ENCODE measurements at places on chromosomes 3 and 15.

GRCh38 chr3:77319711-77320110 is 279.8 kb downstream of the ROBO2 start:
- no peak overlapping the region for H3K4me3 ChIP-seq
- H3K27me3 ChIP-seq = no peaks in the 10 kb centered on the region
- no peaks in the 10 kb centered on the region for H3K36me3 ChIP-seq
- no peaks in the 10 kb centered on the region for H3K4me1 ChIP-seq

- H3K4me1 ChIP-seq = no peaks in the 10 kb centered on the region
- no peak overlapping the region for H3K27ac ChIP-seq
- H3K36me3 ChIP-seq = no peaks in the 10 kb centered on the region
- no peaks in the 10 kb centered on the region for H3K27me3 ChIP-seq
- H3K4me3 ChIP-seq = no peak overlapping the region
These were observed 52.6 kb downstream of the CNTN3 start for GRCh38 chr3:74561881-74562280.

DNA sequence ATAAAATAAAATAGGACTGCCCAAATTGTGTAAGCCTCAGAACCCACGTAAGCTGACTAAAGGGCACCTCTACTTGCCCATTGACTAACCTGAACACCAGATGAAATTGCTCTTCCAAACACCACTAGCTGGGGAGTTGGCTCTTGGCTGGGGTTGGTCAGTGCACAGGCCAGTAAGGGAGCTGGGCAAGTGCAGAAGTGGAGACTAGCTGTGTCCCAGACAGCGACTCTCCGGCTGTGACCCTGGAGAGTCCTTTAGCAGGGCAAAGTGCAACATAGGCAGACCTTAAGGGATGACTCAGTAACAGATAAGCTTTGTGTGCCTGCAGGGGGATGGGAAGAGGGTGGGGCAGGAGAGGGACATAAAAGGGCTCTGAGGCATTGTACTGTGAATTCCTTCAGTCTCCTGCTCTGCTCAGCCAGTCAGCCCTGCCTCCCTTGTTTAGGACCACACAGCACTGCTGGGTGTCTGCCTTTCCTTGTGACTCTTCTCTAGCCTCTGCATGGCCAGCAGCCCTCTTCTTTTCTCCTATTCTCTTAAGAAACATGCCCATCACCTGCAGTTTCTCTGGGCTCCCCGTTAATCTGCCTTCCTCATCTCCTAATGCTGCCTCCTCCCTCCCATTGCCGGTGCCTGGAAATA is 13.2 kb downstream of the NR1I2 start:
- no peak for DNase-seq
- H3K4me1 ChIP-seq = no peaks in the 10 kb centered on the region
- no peaks in the 10 kb centered on the region for H3K36me3 ChIP-seq
- H3K4me3 ChIP-seq = no peak overlapping the region
- H3K27me3 ChIP-seq = peaks cover 4% of the 10 kb centered on the region

- H3K4me1 ChIP-seq = peaks cover 41% of the 10 kb centered on the region
- no peaks in the 10 kb centered on the region for H3K36me3 ChIP-seq
- H3K27me3 ChIP-seq = no peaks in the 10 kb centered on the region
These were observed 8.3 kb upstream of the SUCLG2 start for GRCh38 chr3:67662733-67663132.

DNA sequence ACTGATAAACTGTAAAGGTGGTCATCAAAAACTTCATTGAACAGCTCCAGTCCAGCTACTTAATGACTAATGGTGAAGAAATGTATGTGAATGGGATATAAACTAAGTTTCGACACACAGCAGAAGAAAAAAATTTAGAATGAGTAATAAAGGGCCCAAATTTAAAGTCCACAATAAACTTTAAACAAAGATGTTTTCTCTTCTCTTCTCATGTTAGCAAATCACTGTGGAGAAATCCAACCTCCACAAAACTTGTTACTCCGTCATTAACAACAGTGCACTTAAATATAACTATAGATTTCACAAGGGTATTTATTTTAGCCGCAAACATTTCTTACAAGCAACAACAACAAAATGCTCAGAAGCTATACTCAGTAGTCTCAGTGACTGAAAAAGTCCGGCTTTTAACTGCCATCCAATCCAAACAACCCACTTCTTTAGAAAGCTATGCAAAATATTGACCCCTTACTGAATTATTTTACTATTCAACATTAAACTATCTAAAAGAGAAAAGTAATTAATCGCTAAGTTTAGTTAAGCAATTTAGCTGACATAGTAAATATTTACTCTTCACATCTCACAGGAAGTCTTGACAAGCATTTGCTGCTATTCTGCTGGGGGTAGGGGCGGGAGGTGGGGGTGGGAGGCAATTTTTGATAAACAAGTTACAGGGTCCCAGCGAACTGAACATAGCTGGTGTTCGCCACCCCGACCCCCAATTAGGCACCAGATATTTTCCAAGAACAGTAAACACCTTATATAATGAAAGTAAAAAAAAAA is 2.4 kb downstream of the IGF2BP2 start:
- no peaks in the 10 kb centered on the region for H3K36me3 ChIP-seq
- H3K27me3 ChIP-seq = peaks cover 57% of the 10 kb centered on the region
- H3K4me3 ChIP-seq = no peak overlapping the region
- no peak for DNase-seq

DNA sequence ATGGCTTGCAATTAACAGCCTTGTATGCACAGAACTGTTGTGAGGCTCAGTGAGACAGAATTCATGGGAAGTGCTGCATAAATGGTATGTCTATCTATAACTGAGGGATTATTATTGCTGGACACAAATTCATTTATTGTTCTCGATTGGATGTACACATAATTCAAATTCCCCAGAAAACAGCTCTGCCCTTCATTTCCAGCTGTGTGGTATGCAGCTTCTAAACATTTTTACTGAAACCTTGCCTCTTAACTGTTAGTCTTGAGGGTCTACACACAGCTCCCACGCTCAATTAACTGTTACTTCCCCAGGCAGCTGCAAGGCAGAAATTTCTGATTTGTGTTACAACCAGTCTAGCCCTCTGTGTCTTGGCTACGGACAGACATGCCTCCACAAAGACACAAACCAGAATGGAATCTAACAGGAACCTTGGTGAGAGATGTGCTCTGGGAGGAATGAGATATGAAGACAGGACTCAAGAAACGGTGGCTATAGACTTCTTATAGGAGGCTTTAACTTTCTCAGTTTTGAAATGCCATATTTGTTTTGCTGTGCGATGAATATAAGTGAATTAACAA is 139.7 kb upstream of the TBL1XR1 start:
- H3K27ac ChIP-seq = peak overlapping the region; percentile 87
- no peak overlapping the region for H3K4me3 ChIP-seq
- peaks cover 55% of the 10 kb centered on the region for H3K4me1 ChIP-seq
- no peak for DNase-seq
- no peaks in the 10 kb centered on the region for H3K36me3 ChIP-seq
- H3K27me3 ChIP-seq = no peaks in the 10 kb centered on the region

DNA sequence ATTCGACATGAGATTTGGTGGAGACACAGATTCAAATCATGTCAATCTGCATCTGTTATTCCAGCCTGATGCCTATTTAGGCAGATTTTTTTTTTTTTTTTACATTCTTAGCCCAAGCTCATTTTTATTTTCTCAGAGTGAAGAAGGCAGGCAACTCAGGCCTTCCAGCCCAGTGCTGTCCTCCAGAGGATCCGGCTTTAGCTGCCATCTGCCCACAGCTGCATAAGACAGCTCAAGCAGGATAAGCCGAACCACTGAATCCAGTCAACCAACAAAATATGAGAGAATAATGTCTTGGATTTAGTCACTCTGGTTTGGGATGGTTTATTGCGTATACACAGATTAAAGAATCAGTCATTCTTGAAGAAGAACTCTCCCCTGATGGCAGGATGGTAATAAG is 19.9 kb upstream of the COLQ start:
- H3K4me3 ChIP-seq = no peak overlapping the region
- H3K36me3 ChIP-seq = no peaks in the 10 kb centered on the region
- H3K27ac ChIP-seq = no peak overlapping the region

DNA sequence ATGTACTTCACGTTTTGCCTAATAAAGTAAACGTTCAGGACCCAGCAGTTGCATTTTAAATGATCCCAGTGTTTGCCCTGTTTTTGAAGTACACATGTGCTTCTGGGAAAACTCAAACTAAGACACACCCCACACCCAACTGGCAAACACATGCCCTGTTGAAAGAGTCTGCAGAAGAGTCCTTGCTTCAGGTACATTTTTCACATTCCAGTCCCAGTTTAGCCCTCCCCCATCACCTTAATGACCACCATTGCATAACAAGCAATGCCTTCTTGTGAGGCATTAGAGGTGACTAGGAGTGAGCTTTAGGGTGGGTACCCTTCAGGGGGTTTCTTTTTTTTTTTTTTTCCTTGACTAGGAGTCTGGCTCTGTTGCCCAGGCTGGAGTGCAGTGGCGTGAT is 322.3 kb downstream of the CNTN4 start:
- H3K4me3 ChIP-seq = no peak overlapping the region
- no peaks in the 10 kb centered on the region for H3K36me3 ChIP-seq
- no peaks in the 10 kb centered on the region for H3K27me3 ChIP-seq
- DNase-seq = no peak
- H3K27ac ChIP-seq = no peak overlapping the region

GRCh38 chr3:72065236-72065635 is 280.3 kb upstream of the PROK2 start:
- peaks cover 2% of the 10 kb centered on the region for H3K4me1 ChIP-seq
- no peak overlapping the region for H3K27ac ChIP-seq
- H3K27me3 ChIP-seq = peaks cover 13% of the 10 kb centered on the region
- no peak for DNase-seq

DNA sequence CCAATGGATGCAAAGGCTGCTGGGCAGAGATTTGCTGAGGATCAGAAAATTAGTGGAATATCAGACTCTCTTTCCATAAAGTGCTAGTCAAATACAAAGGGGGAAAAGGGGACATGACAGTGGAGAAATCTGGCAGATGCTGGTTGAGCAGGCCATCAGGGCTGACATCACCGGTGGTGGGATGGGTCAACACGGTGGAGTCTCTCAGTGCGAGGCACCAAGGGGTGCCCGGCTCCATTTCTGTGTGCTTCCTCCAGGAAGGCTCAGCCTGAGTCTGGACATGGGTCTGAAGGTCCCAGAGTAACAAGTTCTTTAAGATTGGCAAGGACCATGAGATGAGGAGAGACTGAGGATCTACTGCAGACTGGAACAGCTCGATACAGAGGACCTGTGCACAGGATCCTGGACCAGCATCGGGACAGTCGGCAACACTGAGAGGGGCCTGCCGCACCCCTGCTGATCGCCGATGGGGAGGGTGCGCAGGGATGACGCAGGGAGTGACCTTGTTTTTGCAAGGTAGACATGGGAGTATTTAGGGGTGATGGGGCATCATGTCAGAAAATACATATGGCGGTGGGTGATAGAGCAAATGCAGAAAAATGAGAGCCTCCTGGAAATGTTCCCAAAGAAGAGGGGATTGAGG is 92.7 kb downstream of the SEC22A start:
- no peak for DNase-seq
- no peaks in the 10 kb centered on the region for H3K4me1 ChIP-seq
- no peak overlapping the region for H3K4me3 ChIP-seq
- no peak overlapping the region for H3K27ac ChIP-seq

GRCh38 chr15:42193383-42193782 is 14.7 kb downstream of the VPS39 start:
- peak overlapping the region; percentile 91 for H3K27ac ChIP-seq
- H3K36me3 ChIP-seq = peaks cover 54% of the 10 kb centered on the region
- H3K27me3 ChIP-seq = no peaks in the 10 kb centered on the region
- peaks cover 50% of the 10 kb centered on the region for H3K4me1 ChIP-seq

DNA sequence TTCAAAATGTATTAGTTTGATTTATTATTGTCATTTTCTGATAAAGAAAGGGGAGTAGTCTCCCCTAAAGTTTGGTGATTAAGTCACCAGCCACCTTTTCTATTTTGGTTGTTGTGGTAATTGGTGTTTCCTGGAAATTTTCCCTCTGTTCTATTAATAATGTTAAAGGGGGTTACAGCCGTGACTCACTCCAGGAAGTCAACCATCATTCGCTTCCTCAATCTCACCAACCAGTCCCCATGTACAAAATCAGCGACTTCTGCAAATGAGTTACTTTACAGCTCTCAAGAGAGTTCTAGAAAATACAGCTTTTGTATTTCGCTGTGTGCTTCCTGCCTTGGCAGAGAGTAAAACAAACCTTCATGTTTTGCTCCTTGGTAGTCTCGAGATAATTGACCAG is 285.1 kb downstream of the LPP start:
- H3K36me3 ChIP-seq = peaks cover 10% of the 10 kb centered on the region
- H3K27ac ChIP-seq = peak overlapping the region; percentile 78
- no peaks in the 10 kb centered on the region for H3K27me3 ChIP-seq
- H3K4me3 ChIP-seq = peak overlapping the region; percentile 34

DNA sequence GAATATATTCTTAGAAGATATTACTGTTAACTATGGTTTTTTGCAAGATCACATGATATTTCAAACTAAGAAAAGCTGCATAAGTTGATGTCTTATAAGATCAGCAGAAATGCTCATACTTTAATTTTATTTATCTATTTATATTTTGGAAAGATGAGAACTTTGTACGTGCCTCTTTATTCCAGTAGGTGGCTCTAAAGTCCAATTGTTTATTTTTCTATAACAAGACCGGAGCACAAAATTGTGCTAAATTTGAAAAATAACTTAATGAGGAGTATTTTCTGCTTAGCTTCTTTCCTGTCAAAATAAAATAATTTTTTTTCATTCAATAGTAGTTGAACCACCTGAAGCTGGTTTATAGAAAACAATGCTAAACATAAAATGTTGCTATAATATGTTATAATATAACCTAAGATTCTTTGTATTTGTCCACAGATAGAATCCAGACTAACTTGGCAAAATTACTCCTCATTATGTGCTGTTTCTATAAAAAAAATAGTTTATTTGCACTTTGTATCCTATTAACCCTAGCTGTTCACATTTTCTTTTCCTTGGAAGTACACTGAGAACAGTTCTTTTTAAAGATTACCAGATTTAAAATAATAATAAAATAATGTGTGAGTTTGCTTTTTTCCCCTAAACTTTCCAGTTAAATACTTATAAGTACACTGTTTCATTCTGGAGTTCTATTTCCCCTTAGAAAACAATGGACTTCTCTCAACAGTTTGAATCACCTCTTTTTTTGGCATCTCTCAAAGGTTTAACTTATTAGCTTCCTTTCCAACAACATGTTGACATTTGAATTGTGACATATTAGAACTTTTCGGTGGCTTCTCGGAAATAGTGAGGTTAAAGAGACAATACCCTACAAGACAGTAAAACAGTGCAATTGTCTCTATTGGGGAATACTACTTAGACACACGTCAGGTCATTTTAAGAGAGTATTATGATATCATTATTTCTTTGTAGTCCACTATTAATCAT is 530.0 kb downstream of the MECOM start:
- no peaks in the 10 kb centered on the region for H3K36me3 ChIP-seq
- peaks cover 18% of the 10 kb centered on the region for H3K27me3 ChIP-seq
- DNase-seq = no peak

- H3K27me3 ChIP-seq = peaks cover 2% of the 10 kb centered on the region
- no peaks in the 10 kb centered on the region for H3K36me3 ChIP-seq
- no peak overlapping the region for H3K27ac ChIP-seq
- DNase-seq = no peak
- no peaks in the 10 kb centered on the region for H3K4me1 ChIP-seq
These were observed 34.1 kb upstream of the KLF13 start for GRCh38 chr15:31292391-31293015.

GRCh38 chr3:128491941-128492670 is 895 bp downstream of the GATA2 start:
- peaks cover 56% of the 10 kb centered on the region for H3K27me3 ChIP-seq
- no peak overlapping the region for H3K27ac ChIP-seq
- no peaks in the 10 kb centered on the region for H3K36me3 ChIP-seq
- no peak overlapping the region for H3K4me3 ChIP-seq
- no peak for DNase-seq

Data from activated CD8-positive, alpha-beta T cell treated with anti-CD3 and anti-CD28 coated beads for 36 hours (primary cell).